Stimulated activated CD8-positive, alpha-beta memory T cell treated with anti-CD3 and anti-CD28 coated beads, Interleukin-4, amount 100 ng/mL, for 4 hours (primary cell): ENCODE measurements at places on chromosomes 3 and 15.

DNA sequence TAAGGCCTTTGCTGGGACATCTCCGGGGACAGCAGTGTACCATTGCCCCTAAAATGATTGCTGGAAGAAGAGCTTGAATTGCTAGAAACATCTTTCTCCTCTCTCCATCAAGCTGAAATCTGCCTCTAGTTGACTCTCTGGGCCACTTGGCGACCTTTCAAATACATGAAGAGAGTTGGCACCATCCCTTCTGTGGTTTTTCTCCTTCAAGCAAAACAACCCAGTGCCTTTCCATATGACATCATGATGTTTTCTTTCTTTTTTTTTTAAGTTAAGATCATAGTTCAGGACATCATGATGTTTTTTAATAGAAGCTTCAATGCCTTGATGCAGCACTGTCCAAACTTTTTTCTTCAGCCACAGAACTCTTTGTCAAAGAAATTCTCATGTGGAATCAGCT is 144.0 kb upstream of the PTPRG start:
- DNase-seq: no peak

GRCh38 chr3:16913264-16913580 is 28.5 kb downstream of the PLCL2 start:
- DNase-seq: no peak

DNA sequence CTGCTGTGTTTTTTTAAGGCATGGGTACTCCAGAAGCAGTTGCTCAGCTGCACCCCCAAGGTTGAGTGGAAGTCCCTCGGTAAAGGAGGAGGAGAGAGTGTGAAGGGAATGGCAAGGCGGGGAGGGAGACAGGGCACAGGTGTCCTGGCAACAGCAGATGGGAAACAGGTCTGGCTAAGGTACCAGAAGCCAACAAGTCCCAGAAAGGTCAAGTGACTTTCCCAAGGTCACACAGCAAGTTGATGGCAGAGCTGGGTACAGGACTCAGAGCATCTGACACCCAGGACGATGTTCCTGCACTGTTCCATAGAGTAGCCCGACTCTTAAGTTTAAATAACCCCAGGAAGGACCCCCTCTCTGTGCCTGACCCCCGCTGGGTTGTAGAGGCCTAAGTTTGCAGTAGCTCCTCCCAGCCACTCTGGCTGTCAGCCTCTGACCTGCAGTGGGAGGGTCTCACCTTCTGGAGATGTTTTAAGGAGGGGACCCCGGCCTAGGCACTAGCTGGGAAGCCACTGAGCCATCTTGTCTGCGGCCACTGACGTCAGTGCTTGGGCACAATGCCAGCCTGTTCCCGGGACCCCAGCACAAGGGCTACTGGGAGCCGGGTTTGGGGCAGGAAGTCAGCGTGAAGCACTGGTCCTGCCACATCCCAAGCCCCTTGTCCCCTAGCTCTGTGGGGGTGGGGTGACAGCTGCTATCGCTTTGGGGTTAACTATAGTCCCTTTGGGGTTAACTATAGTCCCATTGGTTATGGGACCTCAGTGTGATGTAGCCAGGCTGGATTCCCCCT is 10.5 kb downstream of the CSK start:
- no peak for DNase-seq

DNA sequence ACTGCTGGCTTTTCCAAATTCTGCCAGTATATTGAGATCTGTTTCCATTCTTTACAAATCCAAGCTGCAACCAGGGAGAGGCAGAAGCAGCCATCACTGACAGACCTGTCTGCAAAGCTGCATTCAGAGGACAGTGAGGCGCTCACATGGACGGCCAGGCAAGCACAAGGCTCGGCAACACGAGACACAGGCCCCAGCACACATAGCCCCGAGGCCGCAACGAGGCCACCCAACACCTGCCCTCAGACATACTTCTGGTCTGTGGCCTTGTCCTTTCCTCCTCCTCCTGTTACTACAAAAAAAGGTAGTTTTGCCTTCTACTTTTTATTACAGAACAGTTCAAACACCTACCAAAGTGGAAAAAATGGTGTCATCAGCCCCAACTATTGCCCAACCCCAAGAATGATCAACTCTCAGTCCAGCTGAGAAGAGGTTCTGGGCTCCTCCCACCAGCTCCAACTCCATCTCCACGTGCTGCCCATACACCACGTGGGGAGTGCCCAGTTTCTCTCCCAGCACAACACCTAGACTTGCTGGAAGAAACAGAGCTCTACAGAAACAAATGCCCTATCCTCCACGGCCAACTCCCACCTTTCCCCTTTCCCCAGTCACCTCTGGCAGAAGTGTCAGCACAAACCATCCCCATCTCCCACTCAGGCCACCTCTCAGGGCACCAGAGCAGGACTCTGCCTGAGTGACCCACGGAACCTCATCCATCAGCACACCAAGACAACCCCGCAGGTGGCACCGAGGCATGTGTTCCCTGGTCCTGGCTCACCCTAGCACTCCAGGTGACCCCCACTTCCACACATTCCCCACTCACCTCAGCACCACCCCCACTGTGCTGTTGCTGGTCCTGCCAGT is 7.4 kb downstream of the ZXDC start:
- no peak for DNase-seq

DNA sequence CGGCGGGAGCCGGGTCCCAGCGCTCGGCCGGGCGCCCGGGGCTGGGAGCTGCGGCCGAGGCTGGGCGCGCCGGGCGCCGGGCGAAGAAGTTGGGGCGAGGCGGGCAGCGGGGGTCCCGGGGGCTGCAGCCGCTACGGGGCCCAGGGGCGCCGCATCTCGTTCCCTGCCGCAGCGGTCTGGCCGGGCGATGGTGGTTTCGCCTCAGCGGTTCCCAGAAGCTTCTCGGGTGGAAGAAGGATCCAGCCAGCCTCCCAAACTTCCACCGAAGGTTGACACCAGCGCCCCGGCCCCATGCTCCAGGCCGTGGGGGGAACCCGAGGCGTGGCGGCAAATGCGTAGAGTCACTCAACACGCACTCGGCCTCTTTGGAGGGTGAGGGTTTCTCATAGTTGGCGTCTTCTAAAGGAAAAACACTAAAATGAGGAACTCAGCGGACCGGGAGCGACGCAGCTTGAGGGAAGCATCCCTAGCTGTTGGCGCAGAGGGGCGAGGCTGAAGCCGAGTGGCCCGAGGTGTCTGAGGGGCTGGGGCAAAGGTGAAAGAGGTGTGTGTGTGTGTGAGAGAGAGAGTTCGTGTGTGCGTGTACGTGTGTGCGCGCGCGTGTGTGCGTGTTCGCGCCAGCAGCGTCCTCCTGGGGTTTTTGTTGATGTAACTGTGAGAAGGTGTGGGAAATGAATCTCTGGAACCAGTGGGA is 940 bp downstream of the BOC start:
- DNase-seq: no peak

DNA sequence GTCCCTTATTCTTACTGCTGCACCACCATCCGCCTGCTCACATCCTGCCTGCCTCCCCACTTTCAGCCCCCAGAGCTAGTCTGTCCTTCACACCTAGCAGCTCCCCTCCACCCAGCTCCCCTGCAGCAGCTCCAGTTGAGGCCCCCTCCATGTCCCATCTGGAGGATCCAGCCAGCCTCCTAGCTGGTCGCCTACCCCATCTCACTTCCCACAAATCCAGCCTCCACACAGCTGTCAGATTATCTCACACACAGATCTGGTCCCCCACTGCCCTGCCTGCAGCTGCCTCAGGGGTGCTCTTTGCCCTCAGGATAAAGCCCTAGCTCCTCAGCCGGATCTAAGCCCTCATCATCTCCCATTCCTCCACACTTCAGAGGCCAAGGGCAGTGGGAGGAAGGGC is 8.8 kb upstream of the SEMA7A start:
- no peak for DNase-seq

- DNase-seq: no peak
These were observed 521.9 kb downstream of the FOXP1 start for GRCh38 chr3:71061581-71061980.

- no peak for DNase-seq
These were observed 520.1 kb downstream of the ROBO1 start for GRCh38 chr3:79247725-79248043.

- DNase-seq: no peak
These were observed 54.1 kb upstream of the TMEM158 start for GRCh38 chr3:45280232-45280631.

DNA sequence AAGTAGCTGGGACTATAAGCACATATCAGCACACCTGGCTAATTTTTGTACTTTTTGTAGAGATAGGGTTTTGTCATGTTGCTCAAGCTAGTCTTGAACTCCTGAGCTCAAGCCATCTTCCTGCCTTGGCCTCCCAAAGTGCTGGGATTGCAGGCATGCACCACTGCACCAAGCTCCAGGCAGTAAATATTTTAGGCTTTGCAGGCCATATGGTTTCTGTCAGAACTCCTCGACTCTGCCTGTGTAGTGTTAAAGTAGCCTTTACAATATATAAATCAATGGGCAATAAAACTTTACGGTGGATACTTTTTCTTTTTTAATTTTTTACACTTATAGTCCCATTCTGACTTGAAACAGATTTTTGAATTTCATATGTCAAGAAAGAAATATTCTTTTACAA is 41.6 kb downstream of the DAG1 start:
- no peak for DNase-seq

DNA sequence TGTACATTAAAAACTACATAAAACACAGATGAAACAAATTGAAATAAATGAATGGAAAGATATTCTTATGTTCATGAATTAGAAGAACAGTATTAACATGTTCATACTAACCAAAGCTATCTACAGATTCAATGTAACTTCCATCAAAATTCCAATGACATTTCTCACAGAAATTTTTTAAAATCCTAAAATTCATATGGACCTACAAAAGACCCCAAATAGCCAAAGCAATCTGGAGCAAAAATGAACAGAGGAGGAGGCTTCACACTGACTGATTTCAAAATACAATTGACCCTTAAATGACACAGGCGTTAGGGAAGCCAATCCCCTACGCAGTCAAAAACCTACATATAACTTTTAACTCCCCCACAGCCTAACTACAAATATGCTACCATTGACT is 39.4 kb downstream of the KPNA1 start:
- DNase-seq: no peak

GRCh38 chr3:119639494-119640350 is 20.7 kb downstream of the POPDC2 start:
- DNase-seq: no peak

DNA sequence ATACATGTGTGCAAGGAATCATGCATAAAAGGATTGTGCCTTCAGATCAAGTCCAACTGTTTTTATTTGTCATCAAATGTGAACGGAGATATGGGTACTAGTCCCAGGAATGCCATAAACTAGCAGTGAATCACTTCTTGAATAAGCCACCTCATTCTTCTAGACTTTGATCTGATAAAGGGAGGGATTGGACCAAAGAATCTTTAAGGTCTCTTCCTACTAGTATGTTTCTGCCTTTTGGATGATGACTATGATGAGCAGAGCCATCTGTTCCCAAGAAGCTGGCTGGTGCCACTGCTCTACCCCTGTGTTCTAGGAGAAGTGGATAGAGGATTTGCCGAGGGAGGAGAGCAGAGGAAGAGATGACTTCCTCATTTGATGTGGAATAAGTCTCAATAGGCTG is 28.8 kb upstream of the UACA start:
- DNase-seq: no peak

- DNase-seq: no peak
These were observed 201.6 kb upstream of the CMC1 start for GRCh38 chr3:28039829-28040228.

DNA sequence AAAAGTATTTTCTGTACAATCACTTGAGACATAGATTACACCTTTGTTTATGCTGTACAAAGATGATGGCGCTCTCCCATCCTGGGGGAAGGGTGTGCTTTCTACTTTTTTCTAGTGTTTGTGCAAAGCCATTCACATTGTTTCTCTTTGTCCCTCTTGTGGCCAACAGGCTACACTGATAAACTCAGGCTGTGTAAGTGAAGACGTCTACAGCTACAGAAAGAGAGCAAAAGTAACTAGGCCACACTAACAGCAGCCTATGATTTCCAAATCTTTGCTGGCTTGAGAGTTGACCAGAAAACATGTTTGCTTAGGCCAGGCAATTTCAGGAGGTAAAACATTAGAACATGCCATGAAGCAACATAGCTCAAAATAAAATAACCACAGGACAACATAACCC is 75.1 kb downstream of the FOXB1 start:
- DNase-seq: no peak

DNA sequence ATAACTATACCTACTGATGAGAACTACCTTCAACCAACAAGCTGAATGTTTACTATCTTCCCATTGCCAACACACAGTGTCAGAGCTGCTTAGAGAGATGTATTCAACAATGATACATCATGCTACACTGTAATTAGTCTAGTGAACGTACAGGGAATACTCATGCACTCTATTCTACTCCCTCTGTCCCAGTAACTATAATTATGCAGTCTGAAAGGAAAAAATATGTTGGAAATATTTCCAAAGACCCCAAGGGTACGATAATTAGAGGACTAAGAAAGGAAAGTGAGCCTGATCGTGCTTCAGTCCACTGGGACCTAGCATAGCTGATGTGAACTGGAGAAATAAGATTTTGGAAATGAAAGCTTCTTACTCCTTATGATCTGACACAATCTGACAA is 36.9 kb upstream of the FSIP1 start:
- no peak for DNase-seq

DNA sequence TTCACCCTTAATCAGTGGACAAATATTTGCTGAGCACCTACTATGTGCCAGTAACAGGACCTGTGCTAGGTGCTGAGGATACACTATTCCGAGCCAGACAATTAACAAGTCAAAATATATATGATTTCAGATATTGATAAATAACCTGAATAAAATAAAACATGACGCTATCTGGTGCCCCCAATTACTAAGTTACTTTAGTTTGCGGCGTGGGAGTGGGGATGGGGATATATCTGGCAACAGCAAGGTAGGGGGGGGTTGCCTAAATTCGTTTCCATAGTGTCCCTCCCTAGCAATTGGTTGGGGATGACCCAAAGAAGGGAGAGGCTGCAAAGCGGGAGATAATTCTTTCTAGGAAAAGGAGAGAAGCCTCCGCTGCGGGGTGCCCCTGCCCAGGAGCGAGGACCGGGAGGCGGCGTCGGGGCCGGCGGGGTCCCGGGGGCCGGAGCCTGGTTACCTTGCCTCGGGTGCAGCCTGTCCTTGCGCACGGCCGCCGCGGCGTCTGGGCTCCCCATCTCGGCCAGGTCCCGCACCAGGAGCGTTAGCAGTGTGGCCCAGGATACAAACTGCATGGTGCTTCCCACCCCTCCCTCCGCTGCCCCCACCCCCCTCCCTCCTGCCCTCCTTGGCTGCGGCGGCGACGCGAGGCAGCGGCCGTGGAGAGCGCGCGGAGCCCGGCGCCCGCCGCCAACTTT is 567 bp downstream of the ADAMTS9 start:
- no peak for DNase-seq
